ENCODE measurements at places on chromosomes 1 and 21.

DNA sequence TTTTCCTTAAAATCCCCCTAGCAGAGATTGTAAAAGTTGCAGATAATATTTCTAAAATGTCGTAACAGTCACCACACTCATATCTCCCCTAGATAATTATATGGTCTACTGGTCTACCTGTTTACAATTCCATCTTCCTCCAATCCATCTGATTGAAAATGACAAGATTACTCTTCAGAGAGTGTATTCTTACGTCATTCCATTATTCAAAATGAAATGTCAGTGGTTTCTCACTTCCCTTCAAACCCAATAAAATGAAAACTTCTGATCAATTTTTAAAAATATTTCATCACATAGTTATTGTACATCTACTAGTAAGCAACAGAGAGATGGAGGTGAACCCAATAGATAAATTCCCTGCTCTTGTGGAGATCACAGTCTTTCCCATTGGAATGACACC, 202.2 kb upstream of the C8B start:
- DNase-seq: no peak

- DNase-seq: no peak
Measured at GRCh38 chr1:21244986-21245687, 45.1 kb downstream of the ECE1 start.

GRCh38 chr1:175219774-175220173, 27.2 kb upstream of the KIAA0040 start:
- DNase-seq: no peak

DNA sequence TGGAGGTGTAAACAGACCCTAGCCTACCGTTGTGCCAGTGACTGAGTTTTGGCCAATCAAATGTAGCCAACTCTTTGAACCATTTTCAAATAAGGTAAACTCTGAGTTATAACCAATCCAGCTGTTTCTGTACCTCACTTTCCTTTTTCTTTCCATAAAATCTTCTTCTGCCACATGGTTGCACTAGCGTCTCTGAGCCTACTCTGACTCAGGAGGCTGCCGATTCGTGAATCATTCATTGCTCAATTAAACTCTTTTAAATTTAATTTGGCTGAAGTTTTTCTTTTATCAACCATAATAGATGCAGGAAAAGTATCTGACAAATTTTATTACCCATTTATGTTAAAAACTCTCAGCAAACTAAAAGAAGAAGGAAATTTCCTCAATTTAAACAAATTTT, 111.5 kb upstream of the LYPLAL1 start:
- no peak for DNase-seq

DNA sequence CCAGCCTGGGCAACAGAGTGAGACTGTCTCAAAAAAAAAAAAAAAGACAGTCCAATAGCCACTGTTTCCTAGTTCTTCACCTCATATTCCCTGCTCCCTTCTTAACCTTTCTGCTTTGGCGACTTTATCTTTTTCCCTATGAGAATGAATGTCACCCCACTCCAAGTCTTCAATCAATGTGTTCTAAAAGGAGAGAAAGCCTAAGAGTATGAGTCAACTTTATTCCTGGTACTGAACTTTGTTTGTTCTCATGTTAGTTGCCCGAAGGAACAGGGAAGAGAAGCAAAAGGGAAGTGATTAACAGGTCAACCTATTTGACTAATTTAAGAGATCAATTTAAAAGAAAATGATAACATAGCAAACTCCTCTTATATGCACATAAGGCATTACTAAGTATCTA, 39.9 kb upstream of the SLC16A1 start:
- no peak for DNase-seq

DNA sequence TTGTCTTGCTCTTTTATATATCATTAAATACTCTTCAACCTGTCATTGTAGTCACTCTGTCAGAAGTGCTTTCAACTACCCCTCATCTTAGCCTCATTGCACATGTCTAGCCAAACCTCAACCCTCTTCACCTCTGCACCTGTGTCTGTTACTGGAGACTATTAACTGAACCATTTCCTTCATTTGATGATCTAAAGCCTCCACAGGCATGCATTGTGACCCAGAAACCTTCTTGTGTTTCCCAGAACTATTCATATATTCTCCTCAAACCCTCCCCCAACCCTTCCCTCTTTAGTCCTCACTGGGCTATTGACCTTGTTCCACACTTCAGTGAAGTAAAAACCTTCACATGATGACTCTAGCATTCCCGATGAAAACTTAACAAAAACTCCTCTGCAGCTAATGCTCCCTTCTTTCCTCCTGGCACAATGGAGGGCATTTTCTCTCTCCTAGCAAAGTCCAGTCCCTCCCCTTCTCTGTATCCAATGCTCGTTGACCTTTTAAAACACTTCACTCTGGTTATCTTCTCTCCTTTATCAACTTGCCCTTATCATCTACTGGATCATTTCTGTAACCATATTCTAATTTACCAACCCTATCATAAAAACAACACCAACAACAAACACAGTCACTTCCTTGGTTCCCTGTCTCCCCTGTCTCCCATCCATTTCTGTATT, 86.1 kb downstream of the BACH1 start:
- no peak for DNase-seq

DNA sequence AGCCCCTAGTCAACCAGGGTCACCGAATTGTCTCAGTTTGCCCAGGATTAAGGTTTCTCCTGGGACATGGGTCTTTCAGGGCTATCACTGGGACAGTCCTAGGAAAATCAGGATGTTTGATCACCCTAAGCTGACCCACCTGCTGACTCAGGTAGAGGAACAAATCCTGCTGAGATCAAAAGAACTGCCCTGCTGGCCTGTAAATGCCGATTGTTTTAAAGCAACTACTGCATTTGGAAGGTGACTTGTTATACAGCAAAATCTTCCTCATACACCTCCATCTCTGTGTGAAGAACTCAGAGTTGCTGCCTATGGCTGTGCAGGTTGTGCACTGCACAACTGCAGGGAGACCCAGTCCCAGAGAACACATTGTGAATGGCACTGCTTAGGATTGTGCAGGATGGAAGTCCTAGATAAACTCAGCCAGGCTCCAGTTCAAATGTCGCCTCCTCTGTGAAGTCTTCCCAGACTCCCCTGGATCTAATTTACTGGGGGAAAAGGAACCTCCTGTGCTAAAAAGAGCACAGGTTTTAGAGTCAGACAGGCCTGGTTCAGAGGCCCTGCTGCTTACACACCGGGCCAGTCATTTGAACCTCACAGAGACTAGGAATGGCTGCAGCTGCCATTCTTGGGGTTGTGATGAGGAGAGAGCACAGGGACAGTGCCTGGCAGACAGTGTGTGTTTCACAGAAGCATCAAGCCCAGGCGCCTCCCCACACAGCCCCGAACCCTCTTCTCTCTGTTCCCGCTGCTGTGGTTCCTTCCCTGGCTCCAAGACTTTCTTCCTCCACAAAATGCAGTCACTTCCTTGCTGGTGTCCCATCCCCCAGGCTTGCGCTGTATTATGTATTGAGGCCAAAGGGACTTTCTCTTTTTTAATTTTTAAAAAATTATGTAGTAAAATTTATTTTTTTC, 23.2 kb upstream of the LRP8 start:
- no peak for DNase-seq

- DNase-seq: no peak
Measured at GRCh38 chr1:111611986-111612385, 7.6 kb upstream of the RAP1A start.

GRCh38 chr1:9128166-9128519, 759 bp downstream of the GPR157 start:
- no peak for DNase-seq

GRCh38 chr1:87103074-87103473, 188.6 kb downstream of the HS2ST1 start:
- no peak for DNase-seq

GRCh38 chr1:30837653-30838052, 70.9 kb downstream of the SDC3 start:
- DNase-seq: no peak

- DNase-seq: no peak
Measured at GRCh38 chr1:941015-941587, 17.4 kb downstream of the SAMD11 start.

GRCh38 chr21:33219954-33220353, 9.8 kb upstream of the IFNAR2 start:
- DNase-seq: no peak

GRCh38 chr1:44316231-44316759, 38.8 kb downstream of the ERI3 start:
- DNase-seq: no peak

Measured in HL-60 (cell line).